ENCODE measurements at places on chromosomes 16 and 17.

DNA sequence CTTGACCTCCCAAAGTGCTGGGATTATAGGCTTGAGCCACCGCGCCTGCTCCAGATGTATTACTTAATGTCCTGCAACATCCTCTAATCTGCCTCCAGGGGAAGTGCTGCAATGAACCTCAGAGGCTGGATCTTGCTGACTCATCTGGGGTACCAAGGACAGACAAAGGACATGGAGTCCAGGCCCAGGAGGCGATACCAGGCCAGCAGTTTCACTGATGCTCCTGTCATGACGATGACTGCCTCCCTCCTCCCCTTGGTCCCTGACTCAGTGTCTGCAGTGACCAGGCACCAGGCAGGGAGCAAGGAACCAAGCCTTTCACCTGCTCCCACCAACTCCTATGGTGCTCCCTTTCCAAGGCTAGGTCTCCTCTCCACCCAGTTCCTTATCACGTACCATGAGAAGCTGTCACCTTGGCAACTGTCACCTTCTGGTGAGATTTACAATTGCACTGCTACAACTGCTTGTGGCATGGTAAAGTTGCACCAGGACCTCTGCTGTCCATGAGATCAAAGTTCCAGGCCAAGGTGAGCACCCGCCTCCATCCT lies 21.6 kb upstream of the PHOSPHO1 start:
- DNase-seq = peak; percentile 51

- DNase-seq = no peak
Observed at GRCh38 chr16:2238150-2238837, 2.0 kb downstream of the DNASE1L2 start.

- DNase-seq = peak; percentile 57
Observed at GRCh38 chr17:59415397-59415796, 83.9 kb downstream of the YPEL2 start.

DNA sequence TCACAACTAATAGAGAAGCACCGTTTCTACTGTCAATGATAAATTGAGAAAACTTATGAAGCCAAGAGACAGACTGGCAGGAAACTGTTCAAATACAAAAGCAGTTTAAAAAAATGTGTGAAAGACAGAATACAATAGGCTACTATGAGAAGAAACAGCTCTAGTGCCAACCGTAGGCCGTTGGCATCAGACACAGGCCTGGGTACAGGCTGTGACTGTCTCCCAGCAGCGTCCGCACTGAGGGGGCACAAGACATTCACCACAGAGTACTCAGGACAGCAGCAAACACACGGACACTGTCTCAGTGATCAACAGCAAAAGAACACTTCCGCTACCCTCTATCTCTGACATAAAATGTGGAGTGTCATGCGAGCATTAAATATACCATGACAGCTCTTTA lies 7.8 kb upstream of the C1QBP start:
- DNase-seq = no peak

- DNase-seq = no peak
Observed at GRCh38 chr17:77475016-77475976, 334.5 kb downstream of the SEC14L1 start.

GRCh38 chr16:25693631-25694030 lies 1.9 kb downstream of the HS3ST4 start:
- no peak for DNase-seq

- no peak for DNase-seq
Observed at GRCh38 chr16:52533296-52533695, 13.6 kb downstream of the TOX3 start.

- DNase-seq = no peak
Observed at GRCh38 chr17:43010667-43011308, 4.2 kb downstream of the IFI35 start.

DNA sequence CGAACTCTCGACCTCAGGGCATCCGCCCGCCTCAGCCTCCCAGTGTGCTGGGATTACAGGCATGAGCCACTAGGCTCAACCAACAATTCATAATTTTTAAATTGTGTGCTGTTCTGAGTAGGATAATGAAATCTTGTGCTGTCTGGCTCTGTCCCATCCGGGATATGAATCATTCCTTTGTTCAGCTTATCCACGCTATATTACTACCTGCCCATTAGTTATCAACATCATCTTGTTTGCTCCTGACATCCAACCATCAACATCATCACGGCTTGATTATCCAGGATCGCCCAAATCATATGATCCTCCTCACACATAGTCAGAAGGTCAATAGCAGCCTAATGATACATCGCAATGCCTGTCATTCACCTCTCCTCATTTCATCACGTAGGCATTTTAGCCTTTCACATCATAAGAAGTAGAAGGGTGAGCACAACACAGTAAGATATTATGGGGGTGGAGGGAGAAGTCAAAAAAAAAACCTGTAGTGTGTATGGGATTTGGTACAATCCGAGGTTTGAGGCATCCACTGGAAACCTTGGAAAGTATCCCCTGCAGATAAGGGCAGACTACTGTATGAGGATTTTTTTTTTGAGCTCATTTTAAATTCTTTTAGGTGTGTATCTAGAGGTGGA lies 77.0 kb upstream of the SIAH1 start:
- DNase-seq = no peak

DNA sequence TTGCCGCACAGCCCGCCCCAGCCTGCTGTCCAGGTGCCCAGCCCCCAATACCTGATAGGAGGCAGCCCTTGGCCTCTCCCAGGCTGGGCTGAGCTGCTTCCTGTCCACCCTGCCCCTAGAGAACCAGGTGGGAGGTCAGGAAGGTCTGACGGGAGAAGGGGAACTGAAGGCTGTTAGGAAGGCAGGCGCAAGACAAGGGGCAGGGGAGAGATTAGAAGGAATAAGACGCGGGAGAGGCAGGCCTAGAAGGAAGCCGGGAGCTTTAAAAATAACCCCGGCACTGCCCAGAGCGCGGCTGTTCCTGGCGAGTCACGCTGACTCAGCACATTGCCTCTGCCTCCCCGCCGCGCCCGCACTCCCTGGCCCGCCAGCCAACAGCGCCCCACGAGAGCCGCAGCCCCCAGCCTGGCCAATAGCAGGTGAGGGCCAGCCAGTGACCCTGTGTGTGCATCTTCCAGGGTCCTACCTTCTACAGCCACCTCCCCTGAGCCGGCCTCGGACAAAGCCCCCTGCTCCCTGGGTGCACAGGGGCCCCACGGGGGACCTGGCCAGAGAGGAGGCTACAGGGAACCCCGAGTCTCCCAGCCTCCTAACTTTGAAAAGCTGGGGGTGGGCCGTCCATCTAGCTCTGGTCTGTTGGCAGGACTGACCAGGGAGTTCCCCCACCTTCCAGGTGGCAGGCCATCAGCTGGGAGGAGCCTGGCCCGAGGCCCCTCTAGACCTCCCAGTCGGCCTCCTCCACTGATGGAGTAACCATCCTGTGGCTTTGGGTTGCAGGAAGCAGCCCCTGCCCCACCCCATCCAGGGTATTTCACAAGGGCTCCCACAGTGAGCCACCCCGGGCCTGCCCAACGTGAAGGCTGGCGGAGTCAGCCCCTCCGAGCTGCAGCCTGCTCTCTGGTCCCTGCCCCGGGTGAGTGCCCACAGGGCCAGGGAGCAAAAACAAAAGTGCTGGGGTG lies 4.0 kb downstream of the MAFG start:
- peak; percentile 45 for DNase-seq

GRCh38 chr16:3070608-3071111 lies 5.2 kb downstream of the IL32 start:
- DNase-seq = no peak

All from trophoblast cell (in vitro differentiated cells and primary cell).